ENCODE measurements at places on chromosomes 12 and 14. TPM values are rescaled to one million over a fixed set of nuclear protein-coding genes. Genes with fewer than 3 reads are reported as not detected.

DNA sequence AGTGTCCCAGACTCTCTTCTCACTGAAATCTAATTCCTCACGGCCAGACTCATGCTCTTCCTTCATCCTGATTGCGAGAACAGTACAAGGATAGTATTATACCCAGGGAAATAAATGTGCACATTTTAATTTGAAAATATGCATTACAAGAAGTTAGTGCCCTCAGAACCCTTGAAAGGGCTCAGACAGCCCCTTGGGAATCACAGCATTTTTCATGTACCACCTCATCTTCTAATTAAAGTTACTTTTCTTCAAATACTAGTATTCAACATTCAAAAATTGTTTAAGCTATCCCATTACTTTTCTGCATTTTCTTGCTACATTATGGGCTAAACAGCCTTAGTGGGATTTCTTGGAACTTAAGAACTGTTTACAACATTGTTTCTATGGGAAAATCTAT is 1.7 kb upstream of the APPL2 start:
- no peak for DNase-seq
- peaks cover 5% of the 10 kb centered on the region for H3K4me1 ChIP-seq
- H3K27ac ChIP-seq, result no peak overlapping the region
- no peaks in the 10 kb centered on the region for H3K27me3 ChIP-seq
- H3K4me3 ChIP-seq, result no peak overlapping the region
- H3K36me3 ChIP-seq, result no peaks in the 10 kb centered on the region

- H3K27ac ChIP-seq, result peak overlapping the region; percentile 87
- peaks cover 47% of the 10 kb centered on the region for H3K4me1 ChIP-seq
- H3K4me3 ChIP-seq, result peak overlapping the region; percentile 42
- no peaks in the 10 kb centered on the region for H3K36me3 ChIP-seq
- DNase-seq, result peak; percentile 86
These were observed 93.8 kb downstream of the RFLNA start for GRCh38 chr12:124388679-124389137.

DNA sequence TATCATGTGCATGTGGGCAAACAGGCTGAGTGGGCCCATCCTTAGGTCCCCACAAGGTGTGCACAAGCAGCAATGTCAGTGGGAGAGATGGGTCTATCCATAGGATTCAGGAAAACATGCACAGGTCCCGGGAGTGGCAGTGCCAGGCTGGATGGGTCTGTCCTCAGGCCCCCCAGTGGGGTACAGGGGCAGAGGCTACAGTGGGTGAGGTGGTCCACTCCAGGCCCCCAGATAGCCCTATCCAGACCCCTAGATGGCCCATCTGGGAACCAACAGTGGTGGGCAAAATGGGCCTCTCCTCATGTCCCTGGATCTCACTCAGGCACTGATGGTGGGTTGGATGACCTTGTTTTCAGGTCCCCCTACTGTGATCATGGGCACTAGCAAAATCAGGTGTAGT is 277.8 kb upstream of the SYT1 start:
- H3K36me3 ChIP-seq, result no peaks in the 10 kb centered on the region
- H3K4me3 ChIP-seq, result no peak overlapping the region
- H3K27me3 ChIP-seq, result no peaks in the 10 kb centered on the region
- DNase-seq, result no peak

DNA sequence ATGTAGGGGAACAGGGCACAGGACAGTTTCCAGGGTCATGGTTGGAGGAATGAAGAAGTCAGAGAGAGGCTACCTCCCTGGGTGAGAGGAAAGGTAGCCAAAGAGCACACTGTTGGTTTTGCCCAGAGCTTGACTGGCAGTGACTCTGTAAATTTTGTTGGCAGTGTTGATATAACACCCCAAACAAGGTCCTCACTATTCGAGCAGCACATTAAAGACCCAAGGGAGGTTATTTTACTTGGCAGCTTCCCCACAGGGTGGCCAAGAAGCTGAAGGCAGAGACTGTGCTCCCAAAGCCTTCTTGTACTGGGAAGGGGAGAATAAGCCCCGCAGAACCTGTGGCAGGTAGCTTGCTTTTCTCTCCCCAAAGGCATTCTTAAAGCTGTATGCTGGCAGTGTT is 40.6 kb downstream of the WSCD2 start:
- no peaks in the 10 kb centered on the region for H3K27me3 ChIP-seq
- H3K27ac ChIP-seq, result no peak overlapping the region

GRCh38 chr12:67989184-67989920 is at the start of gene IFNG-AS1:
Gene IFNG-AS1, plus strand, starts transcription at chr12:67989447.
- no peak within 1 kb of the TSS for H3K27ac ChIP-seq
- no peak within 1 kb of the TSS for H3K4me3 ChIP-seq
- no peak for DNase-seq
- no peaks in the 10 kb centered on the region for H3K4me1 ChIP-seq

DNA sequence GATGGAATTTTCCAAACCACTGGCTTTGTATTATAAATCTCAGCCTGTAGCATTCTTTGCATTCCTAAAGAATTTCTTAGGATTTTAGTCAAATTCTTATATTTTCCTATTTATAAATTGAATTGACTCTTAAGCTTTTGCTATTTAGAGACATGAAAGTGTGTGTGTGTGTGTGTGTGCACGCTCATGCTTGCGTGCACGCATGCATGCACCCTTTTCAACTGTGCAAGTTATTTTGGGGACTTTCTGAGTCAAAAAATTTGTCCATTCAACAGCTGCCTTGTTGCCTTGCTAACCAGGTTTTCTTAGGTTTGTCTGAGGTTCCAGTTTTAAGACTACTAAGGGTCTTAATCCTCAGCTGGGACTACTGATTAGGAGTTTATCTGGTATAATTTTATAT is 42.6 kb downstream of the GPATCH2L start:
- H3K27me3 ChIP-seq, result no peaks in the 10 kb centered on the region
- H3K36me3 ChIP-seq, result peaks cover 2% of the 10 kb centered on the region

DNA sequence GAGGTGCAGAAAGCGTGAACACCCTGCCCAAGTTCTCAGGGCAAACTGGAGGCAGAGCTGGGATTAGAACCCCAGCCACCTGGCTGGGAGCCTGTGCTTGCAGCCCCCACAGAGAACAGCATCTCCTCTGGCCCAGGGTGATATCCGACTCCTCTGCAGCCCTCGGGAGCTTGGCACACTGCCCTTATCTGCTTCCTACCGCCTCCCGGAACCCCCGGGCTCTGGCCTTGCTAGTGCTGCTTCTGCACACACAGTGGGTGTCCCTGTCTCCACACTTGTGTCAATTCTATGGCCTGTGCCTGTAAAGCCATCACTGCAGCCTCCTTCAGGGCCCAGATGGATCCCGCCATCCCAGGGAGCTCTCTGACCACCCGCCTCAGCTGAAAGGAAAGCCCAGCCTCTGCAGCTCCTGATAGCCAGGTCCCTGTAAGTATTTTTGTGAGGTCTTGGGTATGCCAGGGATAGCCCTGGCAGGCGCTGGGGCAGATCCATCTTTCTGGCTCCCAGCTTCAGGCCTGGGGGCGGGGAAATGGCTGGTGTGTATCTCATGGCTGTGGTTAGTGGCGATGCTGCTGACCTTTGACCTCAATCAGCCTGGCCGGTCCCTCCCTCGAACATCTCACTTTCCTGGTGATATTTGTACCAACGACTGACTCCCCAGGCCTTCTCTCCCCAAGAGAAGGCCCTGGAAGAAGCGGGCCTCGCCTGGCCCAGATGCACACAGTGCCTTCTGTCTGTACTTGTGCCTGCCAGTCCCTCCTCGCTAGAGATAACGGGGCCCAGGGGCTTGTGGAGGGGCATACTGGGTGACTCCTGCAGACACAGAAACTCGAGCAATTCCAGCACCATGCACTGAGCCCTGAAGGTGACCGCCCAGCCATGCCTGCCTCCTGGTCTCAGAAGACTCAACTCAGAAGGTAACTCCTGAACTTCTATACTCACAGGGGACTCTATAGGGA is 183.8 kb downstream of the CALM1 start:
- no peaks in the 10 kb centered on the region for H3K36me3 ChIP-seq
- H3K27me3 ChIP-seq, result no peaks in the 10 kb centered on the region
- H3K4me1 ChIP-seq, result no peaks in the 10 kb centered on the region
- no peak overlapping the region for H3K27ac ChIP-seq

DNA sequence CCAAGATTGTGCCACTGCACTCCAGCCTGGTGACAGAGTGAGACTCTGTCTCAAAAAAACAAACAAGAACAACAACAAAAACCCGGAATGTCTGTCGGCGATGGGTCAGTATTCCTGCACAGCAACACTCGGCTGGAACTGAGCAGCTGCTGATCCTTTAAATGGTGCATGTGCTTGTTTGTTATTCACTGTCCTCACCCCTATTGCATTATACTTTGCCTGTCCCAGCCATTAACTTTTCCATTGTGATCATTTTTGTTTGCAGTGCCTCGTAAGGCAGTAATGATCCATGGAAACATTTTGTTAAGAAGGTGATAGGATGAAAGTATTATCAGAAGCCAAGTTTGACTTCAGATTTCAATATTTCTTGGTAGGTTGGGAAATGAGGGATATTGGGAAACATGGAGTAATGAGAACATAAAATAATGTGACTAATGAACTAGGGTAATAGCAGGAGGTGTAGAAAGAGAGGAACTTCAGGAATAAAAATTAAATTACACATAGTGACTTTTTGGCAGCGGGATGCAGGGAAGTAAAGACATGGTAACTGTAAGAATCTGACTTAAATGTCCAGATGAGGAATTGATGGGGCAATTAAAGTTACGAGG is 6.1 kb downstream of the ACSS3 start:
- H3K27me3 ChIP-seq, result no peaks in the 10 kb centered on the region
- H3K27ac ChIP-seq, result peak overlapping the region; percentile 53
- no peak for DNase-seq
- H3K4me3 ChIP-seq, result no peak overlapping the region

DNA sequence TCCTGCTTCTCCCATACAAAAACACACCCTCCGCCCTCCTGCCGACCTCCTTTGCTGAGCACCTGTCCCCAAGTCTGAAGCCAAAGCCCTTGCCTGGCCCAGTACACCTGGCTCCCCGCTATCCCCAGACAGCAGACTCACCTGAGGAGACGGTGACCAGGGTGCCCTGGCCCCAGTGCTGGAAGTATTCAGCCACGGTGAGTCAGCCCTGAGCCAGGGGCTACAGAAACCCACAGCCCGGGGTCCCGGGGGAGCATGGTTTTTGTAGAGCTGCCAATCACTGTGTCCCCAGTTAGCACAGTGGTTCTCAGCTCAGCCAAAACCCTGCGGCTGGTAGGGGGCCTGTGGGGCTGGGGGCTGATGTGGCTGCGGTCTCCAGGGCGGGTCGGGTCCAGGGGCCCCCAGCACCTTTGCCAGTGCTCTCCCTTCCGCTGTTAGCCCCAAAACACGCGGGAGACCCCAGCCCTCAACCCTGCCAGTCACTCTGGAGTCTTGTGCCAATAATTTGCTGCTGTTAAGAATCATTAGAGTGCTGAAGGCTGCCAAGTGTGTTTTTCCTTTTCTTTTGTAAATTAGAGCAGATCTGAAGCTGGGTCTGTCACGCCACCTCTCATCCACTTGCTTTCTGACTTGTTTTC is 339.0 kb downstream of the TMEM121 start:
- H3K36me3 ChIP-seq, result no peaks in the 10 kb centered on the region
- H3K27me3 ChIP-seq, result no peaks in the 10 kb centered on the region
- H3K4me1 ChIP-seq, result no peaks in the 10 kb centered on the region
- H3K27ac ChIP-seq, result no peak overlapping the region

- H3K36me3 ChIP-seq, result no peaks in the 10 kb centered on the region
- DNase-seq, result no peak
- H3K4me3 ChIP-seq, result no peak overlapping the region
- H3K27ac ChIP-seq, result no peak overlapping the region
- H3K27me3 ChIP-seq, result no peaks in the 10 kb centered on the region
These were observed 53.4 kb downstream of the PLCZ1 start for GRCh38 chr12:18684430-18684829.

- H3K4me3 ChIP-seq, result no peak overlapping the region
- H3K27ac ChIP-seq, result no peak overlapping the region
- no peaks in the 10 kb centered on the region for H3K27me3 ChIP-seq
- DNase-seq, result no peak
- no peaks in the 10 kb centered on the region for H3K4me1 ChIP-seq
- H3K36me3 ChIP-seq, result no peaks in the 10 kb centered on the region
These were observed 20.3 kb upstream of the SYCP3 start for GRCh38 chr12:101759396-101760047.

DNA sequence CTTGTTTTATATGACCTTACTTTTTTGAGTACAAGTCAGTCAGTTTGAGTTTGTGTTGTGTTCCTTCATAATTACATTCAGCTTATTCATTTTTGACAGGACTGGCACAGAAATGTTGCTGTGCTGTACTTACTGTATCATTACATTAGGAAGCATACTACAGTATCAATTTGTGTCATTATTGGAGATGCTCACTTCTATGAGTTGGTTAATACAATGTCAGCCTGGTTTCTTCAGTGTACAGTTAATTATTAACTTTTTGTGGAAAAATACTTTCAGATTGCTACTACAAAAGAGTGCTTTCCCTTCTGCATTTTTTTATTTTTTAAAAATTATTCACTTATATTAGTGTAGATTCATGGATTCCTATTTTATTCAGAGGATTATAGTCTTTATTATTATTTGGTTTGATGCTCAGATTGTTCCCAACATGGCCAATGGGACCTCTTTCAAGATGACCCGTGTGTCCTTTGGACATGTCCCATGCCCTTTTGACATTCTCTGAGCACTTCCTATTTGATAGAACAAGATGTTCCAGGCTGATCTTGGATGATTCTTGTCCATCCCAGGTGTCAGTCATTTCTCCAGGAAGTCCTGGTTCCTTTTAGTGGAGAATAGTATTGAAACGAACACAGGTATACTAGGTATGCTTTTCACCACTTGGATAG is 66.6 kb downstream of the MON2 start:
- H3K27ac ChIP-seq, result no peak overlapping the region
- H3K4me1 ChIP-seq, result no peaks in the 10 kb centered on the region
- no peak overlapping the region for H3K4me3 ChIP-seq
- H3K36me3 ChIP-seq, result no peaks in the 10 kb centered on the region

GRCh38 chr12:12018454-12018853 is 52.3 kb upstream of the BCL2L14 start:
- no peaks in the 10 kb centered on the region for H3K36me3 ChIP-seq
- DNase-seq, result no peak
- no peaks in the 10 kb centered on the region for H3K4me1 ChIP-seq
- H3K4me3 ChIP-seq, result no peak overlapping the region
- no peak overlapping the region for H3K27ac ChIP-seq

- H3K27ac ChIP-seq, result peak overlapping the region; percentile 92
- H3K4me3 ChIP-seq, result peak overlapping the region; percentile 57
- H3K27me3 ChIP-seq, result no peaks in the 10 kb centered on the region
- H3K4me1 ChIP-seq, result peaks cover 8% of the 10 kb centered on the region
- DNase-seq, result peak; percentile 66
These were observed 2.2 kb downstream of the CDK2AP1 start for GRCh38 chr12:123269395-123269892.

- no peak overlapping the region for H3K27ac ChIP-seq
- no peaks in the 10 kb centered on the region for H3K36me3 ChIP-seq
- no peak for DNase-seq
- no peaks in the 10 kb centered on the region for H3K4me1 ChIP-seq
These were observed 1.7 kb downstream of the DPPA3 start for GRCh38 chr12:7712841-7713442.

Gene SDR39U1
- 87.5 TPM for total RNA-seq

Gene KIF26A
- total RNA-seq, result 5.9 TPM

Gene CD4
- total RNA-seq, result 12.4 TPM

Gene DNAH10
- 3.9 TPM for total RNA-seq

Gene PRKD1
- 47.9 TPM for total RNA-seq

Gene TMPRSS12
- total RNA-seq, result not detected

Gene FGF23
- not detected for total RNA-seq

Gene CFAP54
- total RNA-seq, result 7.1 TPM

Gene SERPINA4
- total RNA-seq, result not detected

Gene RDH16
- total RNA-seq, result 0.29 TPM

Gene TAS2R42
- total RNA-seq, result not detected

Gene TAS2R30
- total RNA-seq, result 9.4 TPM

Gene ISM2
- total RNA-seq, result not detected

Gene LTB4R
- total RNA-seq, result 19.5 TPM

Gene SERPINA1
- 0.88 TPM for total RNA-seq

Gene FAM161B
- 0.29 TPM for total RNA-seq

Gene SBNO1
- 40.5 TPM for total RNA-seq

Gene FZD10
- 1.4 TPM for total RNA-seq
